ENCODE measurements at places on chromosomes 11 and 22.

GRCh38 chr22:37439347-37439746, 12.1 kb upstream of the ELFN2 start:
- DNase-seq: no peak

- DNase-seq: no peak
Measured at GRCh38 chr22:46043816-46044620, 67.1 kb upstream of the WNT7B start.

DNA sequence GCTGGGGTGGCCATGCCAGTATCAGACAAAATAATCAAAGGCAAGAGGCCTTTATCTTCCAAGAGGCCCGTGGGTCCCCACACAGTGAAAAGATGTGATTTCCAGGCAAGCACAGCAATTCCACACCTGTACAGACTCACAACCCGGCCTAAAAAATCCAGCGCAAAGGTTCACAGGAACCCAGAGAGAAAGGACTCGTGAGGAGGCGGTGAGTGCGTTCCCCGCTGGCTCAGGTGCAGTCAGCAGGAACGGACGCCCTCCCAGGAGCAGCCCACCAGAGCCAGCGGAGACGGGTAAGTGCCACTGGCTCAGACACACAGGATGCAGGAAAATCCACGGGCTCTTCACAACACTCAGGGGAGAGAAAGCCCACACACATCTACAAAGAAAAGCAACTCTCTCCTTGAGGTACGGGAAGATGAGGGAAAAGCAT, 4.4 kb downstream of the TOLLIP start:
- no peak for DNase-seq

- peak; percentile 40 for DNase-seq
Measured at GRCh38 chr11:21489416-21490115, 703.3 kb upstream of the ANO5 start.

DNA sequence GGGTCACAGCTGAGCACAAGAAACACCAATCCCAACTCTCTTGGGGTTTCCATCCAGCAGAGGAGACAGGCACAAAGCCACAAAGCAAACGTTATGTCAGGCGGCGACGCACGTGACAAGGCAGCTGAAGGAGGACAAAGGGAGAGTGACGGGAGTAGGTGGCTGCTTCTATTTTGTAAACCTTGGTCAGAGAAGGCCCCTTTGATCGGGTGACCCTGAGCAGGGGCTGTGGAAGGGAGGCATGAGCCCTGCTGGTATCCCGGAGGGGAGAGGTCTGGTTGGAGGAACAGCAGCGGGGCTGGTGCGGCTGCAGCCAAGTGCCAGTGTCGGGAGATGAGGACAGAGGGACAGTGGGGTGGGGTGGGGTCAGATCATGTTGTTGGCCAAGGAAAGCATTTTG, 17.3 kb upstream of the RFPL3 start:
- DNase-seq: no peak

- DNase-seq: no peak
Measured at GRCh38 chr22:19809741-19810140, 44.9 kb downstream of the GNB1L start.

DNA sequence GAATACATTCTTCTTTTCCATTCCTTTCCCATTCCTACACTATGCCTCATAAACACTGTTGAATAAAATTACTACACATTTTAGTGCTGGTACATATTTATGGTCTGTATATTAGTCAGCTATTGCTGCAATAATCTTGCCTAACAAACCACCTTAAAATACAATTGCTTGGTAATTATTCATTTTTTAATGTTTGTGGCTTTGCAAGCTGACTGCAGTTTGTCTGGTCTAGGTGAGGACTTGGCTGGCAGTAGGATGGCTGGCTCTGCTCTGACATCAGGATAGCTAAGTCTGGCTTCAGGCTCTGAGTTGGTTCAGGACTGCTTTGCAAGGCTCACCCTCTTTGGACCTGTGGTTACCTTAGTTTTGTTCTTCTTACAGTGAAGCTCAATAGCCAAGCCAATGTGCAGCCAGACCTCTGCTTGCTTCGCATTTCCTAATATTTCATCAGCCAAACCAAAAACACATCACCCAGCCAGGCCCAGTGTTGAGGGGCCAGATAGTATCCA, 913.4 kb upstream of the RAG2 start:
- DNase-seq: no peak

DNA sequence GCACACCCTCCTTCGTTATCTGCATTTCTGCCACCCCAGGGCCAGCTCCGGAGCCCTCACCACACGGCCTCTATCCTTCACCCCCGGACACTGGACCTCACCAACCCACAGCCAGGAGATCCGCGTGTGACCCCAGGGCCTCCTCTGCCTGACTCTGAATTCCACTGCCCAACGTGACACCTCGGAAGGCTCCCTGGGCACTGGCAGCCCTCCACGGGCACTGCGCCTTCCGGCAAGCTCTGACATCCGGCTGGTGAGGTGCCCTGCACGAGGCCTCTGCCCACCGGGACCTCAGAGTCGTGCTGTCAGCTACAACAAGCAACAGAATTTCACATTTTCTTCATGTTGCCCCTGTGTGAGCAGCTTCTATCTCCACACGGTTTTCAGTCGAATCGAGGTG, 148.3 kb downstream of the CRYBB2 start:
- no peak for DNase-seq
